ENCODE measurements at places on chromosomes 11 and 22.

DNA sequence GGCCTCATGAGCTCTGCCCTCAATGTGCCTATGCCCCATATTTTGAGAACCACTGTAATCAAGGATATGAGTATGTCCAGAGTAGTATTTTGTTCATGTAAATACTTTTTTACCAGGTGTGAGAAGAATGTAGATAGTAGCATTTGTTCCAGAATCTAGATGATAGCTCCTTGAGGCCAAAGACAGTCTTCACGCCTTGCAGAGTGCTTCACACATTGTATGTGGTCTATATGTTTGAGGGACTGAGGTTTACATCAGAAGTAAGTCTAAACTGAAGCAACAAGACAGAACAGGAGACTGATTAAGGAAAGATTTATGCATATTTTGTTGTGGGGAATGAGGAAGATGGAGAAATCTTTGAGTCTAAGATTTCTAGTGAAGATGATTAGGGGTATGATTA, 12.5 kb downstream of the CEP57 start:
- DNase-seq = no peak

- no peak for DNase-seq
These were observed 1.5 kb upstream of the BAIAP2L2 start for GRCh38 chr22:38111925-38112355.

DNA sequence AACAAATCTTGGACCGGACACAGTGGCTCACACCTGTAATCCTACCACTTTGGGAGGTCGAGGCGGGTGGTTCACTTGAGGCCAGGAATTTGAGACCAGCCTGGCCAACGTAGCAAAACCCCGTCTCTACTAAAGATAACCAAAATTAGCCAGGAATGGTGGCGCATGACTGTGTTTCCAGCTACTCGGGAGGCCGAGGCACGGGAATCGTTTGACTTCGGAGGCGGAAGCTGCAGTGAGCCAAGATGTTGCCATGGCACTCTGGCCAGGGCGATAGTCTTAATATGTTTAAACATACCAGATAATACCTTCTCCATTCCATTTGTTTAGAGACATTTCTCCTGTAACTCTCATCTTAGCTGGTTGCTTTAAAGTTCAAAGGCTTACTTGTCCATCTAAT, 218.6 kb downstream of the ARHGAP42 start:
- DNase-seq = no peak

- no peak for DNase-seq
These were observed 8.7 kb downstream of the ROBO3 start for GRCh38 chr11:124873951-124874350.

GRCh38 chr11:46697723-46698122, 2.7 kb downstream of the ARHGAP1 start:
- DNase-seq = no peak

DNA sequence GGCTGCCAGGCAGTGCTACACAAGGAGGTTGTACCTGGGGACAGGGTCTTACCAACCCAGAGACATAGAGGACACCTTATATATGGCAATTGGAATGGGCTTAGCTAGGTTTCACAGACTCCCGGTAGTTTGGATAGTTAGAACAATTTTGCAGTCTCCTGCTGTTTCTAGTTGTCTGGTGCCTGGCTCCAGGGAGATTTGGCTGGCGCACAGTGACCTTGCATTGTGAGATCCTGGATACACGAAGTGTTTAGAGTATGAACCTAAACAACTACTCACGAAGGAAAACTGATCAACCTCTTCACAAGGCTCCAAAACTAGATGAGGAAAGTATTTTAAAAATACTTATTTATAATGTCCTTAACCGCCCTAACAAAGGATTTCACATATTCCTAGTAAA, 614.7 kb downstream of the FAM181B start:
- DNase-seq = no peak

- no peak for DNase-seq
These were observed 96.5 kb downstream of the LUZP2 start for GRCh38 chr11:24593332-24593731.

DNA sequence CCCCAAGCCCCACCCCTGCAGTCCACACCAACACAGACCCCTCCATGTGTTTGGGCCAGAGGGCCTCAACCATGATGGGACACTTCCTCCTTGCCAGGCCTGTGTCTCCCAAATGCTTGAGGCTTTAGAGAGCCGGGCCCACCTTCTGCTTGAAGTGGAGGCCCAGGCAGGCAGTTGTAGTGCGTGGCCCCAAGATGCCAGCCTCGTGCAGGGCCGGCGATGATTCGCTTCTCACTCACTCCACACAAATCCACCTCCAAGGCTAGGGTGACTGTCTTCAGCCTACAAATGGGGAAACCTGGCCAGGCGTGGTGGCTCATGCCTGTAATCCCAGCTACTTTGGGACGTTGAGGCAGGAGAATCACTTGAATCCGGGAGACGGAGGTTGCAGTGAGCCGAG, 5.7 kb downstream of the PRR5 start:
- DNase-seq = no peak

GRCh38 chr22:20167643-20168322, 16.9 kb upstream of the CCDC188 start:
- no peak for DNase-seq

- DNase-seq = no peak
These were observed 9.1 kb downstream of the OR2AT4 start for GRCh38 chr11:75087319-75088305.

DNA sequence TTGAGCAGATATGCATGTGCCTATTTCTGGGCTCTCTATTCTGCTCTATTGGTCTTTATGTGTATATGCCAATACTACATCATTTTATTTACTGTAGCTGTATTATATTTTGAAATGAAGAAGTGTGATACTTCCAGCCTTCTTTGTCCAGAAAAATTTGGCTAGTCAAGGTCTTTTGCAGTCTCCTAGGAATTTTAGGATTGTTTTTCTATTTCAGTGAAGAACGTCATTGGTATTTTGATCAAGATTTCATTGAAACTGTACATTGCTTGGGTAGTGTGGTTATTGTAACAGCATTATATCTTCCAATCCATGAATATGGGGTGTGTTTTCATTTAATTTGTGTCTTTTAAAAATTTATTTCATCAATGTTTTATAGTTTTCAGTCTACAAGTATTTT, 400.3 kb downstream of the AASDHPPT start:
- DNase-seq = no peak

DNA sequence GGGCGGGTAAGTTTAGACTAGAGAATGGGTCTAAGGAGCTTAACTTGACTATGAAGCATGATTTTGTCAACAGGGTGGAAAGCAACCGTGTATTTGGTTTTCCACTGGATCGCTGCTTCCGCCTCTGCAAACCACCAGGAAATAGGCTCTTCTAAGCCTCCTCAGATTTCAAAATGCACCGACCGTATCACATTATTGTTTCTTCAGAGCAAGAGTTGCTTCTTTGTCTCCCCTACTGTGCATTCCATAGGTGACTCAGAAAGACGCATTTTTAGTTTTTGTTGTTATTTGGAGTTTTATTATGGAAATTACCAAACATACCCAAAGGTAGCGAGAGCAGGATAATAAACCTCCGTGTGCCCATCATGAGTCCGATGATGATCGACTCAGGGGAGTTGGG, 64.3 kb upstream of the RASD2 start:
- no peak for DNase-seq

GRCh38 chr11:45560913-45561281, 104.5 kb downstream of the CHST1 start:
- no peak for DNase-seq

DNA sequence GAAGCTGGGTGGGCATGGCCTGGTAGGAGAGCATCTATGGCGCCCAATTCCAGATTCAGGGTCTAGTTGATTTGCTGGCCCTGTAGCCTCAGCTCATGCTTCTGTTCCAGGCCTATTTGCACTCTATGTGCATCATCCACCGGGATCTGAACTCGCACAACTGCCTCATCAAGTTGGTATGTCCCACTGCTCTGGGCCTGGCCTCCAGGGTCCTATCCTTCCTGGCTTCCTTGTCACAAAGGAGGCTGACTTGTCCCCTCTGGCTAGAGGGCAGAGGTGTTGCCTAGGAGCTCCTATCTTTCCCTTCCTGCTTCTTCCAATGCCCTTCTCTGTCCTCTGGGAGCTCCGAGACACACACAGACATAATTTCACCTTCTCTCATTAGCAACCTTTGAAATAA, 21.3 kb downstream of the PIK3IP1 start:
- no peak for DNase-seq

GRCh38 chr11:111329306-111330204, 31.2 kb downstream of the POU2AF3 start:
- no peak for DNase-seq

GRCh38 chr11:9955391-9955790, 291.5 kb downstream of the SWAP70 start:
- DNase-seq = no peak

DNA sequence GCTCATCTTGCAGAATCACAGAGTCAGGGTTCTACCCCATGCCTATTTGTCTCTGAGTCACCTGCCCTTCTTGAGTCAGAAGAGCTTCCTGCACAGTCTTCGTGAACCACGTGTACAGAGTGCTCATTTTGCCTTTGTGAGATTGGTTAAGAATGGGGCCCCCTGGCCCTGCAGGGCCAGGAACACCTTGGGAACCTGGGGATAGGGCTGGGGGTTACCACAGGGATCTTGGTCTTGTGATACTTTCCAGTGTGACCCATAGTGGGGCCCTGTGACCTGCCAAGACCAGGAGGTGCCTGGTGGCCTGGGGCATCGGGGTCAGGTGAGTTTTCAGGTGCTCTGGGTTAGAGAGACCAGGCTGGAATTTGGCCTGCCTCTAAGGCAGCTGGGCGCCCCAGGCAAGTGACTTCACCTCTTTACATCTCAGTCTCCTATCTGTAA, 9.4 kb downstream of the TMPRSS13 start:
- no peak for DNase-seq

GRCh38 chr11:73186294-73186850, 31.7 kb upstream of the P2RY2 start:
- DNase-seq = no peak

GRCh38 chr11:73149105-73149504, 7.0 kb upstream of the FCHSD2 start:
- DNase-seq = no peak

DNA sequence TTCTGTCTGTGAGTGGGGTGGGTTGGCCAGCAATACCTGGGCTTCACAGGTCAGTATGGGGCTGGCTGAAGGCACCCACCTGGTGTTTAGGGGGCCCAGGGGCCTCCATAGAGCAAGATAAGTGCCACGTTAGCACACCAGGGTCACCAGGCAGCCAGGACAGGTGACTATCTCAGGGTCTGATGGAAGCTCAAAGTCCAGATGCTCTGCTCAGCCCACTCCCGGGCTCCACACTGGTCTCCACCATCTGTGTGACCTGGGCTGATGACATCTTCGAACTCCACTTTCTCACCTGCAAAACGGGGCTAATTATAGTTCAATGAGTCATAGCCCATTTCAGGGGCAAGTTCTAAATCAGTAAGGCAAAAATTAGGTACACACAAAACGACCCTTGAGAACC, 39.4 kb upstream of the PRDM11 start:
- DNase-seq = no peak

GRCh38 chr22:31398231-31398630, 1.2 kb upstream of the DRG1 start:
- no peak for DNase-seq

- no peak for DNase-seq
These were observed 16.5 kb upstream of the APOBEC3A start for GRCh38 chr22:38940811-38941384.

GRCh38 chr11:90204832-90205646, 17.8 kb downstream of the CHORDC1 start:
- DNase-seq = no peak

GRCh38 chr11:73716153-73717056, 44.5 kb downstream of the RAB6A start:
- no peak for DNase-seq

DNA sequence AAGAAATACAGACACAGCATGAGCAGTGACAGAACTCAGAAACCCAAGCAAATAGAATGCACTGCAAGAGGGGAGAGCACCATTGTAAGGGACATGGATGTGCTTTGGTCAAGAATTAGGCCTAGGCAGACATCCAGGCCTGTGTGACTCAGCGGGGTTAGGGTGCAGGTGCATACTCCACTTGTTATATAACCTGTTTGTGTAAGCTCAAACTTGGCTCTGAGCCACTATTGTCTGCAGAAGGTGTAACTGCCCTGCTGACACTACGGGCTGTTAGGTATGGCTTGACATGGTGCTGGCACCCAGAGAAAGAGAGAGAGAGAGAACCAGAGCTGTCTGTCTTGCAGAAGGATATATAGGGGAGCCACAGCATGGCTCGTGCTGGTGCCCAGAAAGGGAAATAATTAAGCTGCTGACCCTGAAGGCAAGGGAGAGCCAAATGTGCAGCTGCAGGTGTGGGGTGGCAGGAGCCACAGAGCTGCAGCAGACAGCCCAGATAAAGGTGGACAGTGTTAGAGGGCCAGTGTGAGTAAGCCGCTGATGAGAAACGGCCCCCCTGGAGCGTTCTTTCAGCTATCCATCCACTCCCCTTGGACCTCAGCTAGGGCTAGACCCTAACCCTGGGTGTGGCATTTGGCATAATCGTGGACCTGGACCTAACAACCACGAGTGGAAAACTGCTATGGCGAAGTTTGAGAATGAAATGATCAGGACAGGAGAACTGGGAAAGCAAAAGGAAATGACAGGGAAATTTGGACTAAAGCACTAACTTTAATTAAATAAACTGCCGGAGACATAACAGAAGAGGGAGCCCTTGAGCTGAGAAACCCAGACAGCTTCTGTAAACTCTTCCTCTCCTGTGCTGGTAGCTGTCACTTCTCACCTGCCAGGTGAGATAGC, 253.0 kb upstream of the CCDC179 start:
- no peak for DNase-seq

- no peak for DNase-seq
These were observed 45.7 kb downstream of the CYTH4 start for GRCh38 chr22:37328017-37328416.

DNA sequence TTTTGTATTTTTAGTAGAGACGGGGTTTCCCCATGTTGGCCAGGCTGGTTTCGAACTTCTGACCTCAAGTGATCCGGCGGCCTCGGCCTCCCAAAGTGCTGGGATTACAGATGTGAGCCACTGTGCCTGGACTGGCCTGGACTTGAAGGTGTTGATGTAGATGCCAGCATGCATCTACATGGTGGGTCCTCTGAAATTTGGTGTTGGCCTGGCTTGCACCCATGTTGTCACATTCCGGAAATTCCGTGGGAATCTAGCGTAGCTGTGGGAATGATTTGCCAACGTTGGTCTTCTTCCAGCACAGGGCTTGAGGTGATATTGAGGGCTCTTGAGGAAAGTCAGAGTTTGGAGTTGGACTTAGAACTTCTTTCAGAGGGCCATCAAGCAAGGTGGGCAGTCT, 6.5 kb downstream of the PACS1 start:
- no peak for DNase-seq

GRCh38 chr11:112770033-112770432, 191.2 kb upstream of the NCAM1 start:
- DNase-seq = no peak

GRCh38 chr11:13446444-13446843, 16.6 kb downstream of the BTBD10 start:
- DNase-seq = no peak

- no peak for DNase-seq
These were observed 244.5 kb upstream of the POU2AF2 start for GRCh38 chr11:111001081-111001430.

- DNase-seq = peak; percentile 52
These were observed 98.6 kb upstream of the CD44 start for GRCh38 chr11:35040221-35040942.

- no peak for DNase-seq
These were observed 47.1 kb downstream of the ADM start for GRCh38 chr11:10351765-10352641.

- DNase-seq = no peak
These were observed 280.3 kb downstream of the RAB38 start for GRCh38 chr11:87894961-87895360.

GRCh38 chr22:22871536-22872278, 15.9 kb upstream of the IGLL5 start:
- DNase-seq = no peak

- no peak for DNase-seq
These were observed 25.8 kb upstream of the LMO1 start for GRCh38 chr11:8289492-8289918.

Data from activated CD8-positive, alpha-beta memory T cell treated with anti-CD3 and anti-CD28 coated beads, Interleukin-2, amount 50 U/mL, for 4 hours (primary cell).